ENCODE measurements at places on chromosomes 11 and 22.

- DNase-seq, result peak; percentile 25
Observed at GRCh38 chr11:60111793-60112192, 23.3 kb downstream of the MS4A2 start.

- DNase-seq, result peak; percentile 95
Observed at GRCh38 chr11:114059278-114059983, at the start of gene ZBTB16. ZBTB16 (plus strand) TSS chr11:114059711; CDS start chr11:114063301, 3,590 bp downstream.

DNA sequence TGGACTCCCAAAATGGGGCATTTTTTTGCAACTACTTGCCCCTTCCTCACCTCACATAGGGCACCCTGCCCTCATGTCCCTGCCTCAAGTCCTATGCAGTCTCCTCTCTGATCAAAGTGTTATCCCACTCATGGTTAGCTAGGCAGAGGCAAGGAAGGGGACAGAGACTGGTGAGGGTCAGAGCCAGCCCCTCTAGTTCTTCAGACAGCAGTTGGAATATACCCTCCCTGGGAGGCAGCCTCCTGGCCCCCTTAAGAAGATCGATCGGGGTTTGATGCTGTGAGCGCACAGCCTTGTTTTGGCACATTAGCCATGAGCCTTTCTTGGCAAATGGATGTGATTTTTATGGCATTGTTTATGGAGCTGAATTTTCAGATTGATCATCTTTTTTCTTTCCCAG is 436.9 kb downstream of the BUD13 start:
- no peak for DNase-seq

- no peak for DNase-seq
Observed at GRCh38 chr11:70928854-70929598, 323.4 kb downstream of the SHANK2 start.

- no peak for DNase-seq
Observed at GRCh38 chr11:114964676-114965214, 286.4 kb downstream of the NXPE2 start.

GRCh38 chr11:78906566-78906965 is 331.9 kb upstream of the NARS2 start:
- no peak for DNase-seq

DNA sequence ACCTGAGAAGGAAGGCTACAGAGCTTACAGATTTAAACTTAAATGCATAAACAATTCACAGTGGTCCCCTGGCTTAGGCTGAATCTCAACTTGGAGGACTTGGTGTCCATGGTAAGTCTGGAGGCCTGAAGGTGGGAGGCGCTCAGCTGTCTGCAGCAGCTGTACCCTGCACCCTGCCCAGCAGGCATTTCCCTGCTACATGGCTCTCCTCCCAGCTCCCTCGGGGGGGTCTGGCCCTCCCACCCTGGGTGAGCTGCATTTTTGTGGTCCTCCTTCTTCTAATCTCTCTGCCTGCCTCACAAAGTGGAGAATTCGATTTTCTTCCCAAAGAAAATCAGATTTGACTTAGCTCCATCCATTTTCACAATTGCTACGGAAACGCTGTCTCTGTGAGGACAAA is 273.2 kb downstream of the KIRREL3 start:
- no peak for DNase-seq

DNA sequence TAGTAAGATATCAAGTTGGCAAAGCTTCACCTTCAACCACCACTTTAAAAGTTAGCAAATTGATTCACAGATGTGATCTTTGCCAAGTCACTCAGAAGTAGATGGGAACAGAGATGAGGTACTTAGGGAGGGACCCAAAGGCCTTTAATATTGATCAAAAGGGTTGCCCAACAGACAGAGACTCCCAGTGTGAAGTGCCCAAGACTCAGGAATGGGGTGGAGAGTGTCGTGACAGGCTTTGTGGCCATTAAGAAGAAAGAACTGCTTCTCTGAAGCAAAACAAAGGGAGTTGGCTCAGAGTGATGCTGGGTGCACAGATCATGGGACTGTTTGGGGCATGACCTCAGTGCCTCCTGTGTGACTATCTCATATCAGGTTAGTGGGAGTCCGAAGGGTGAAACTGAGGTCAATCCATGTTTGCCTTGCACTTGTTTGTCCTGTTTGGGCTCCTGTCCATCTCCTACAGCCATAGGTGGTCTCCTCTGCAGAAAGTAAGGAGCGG is 132.3 kb downstream of the APIP start:
- DNase-seq, result no peak

GRCh38 chr22:39898997-39899396 is 1.9 kb upstream of the GRAP2 start:
- no peak for DNase-seq

DNA sequence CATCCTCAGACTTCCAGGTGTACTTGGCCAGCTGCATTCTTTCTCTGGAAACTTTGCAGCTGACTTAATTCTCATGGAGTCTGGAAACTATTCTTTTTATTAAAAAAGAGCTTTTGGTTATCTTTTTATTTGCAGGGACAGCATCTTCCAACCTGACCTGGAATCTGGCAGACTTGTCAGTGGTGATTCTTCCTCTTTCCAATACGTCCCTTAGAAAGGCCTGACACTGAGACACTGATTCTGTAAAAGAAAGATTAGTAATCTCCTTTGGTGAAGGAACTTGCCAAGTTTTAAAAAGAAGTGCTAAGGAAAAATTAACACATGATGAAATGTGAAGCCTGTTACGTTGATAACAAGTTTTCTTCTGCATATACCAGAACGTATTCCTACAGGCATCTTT is 440.9 kb upstream of the RAG2 start:
- no peak for DNase-seq

GRCh38 chr11:112150517-112150916 is 13.4 kb downstream of the IL18 start:
- DNase-seq, result no peak

GRCh38 chr11:126153006-126153405 is 58.4 kb downstream of the RPUSD4 start:
- no peak for DNase-seq

DNA sequence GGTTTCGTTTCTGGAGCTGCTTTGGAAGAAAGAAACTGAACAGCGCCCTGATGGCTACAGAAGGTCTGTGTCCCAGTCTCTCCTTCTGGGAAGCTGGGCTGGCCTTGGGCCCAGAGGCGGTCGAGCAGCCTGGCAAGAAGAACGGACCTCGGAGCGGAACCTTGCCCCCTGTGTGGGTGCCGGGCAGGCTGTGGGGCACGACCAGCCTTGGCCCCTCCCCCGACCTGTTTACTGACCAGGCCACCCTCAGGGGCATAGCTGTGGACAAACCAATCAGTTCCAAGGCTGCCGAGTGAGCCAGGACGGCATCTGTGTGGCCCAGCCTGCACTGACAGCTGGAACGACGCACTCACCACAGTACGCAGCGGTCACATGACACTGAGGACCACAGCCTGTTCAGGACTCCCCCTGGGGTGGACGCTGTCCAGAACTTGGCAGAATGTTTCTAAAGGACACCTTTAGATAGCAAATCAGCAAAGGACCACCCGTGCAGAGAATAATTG is 7.2 kb downstream of the PIM3 start:
- peak; percentile 65 for DNase-seq

DNA sequence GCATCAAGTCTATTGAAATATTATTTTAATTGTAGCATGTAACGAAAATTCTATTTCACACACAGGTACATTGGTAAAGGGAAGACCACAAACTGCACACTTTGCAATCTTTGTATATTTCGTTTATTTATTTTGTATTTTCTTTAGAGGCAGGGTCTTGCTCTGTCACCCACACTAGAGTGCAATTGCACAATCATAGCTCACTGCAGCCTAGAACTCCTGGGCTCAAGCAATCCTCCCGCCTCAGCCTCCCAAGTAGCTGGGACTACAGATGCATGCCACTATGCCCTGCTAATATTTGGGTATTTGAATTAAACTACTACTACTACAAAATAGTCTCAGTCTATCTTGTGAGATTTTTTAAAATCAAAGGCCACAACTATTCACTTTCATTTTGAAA is 42.7 kb downstream of the GAB2 start:
- no peak for DNase-seq

DNA sequence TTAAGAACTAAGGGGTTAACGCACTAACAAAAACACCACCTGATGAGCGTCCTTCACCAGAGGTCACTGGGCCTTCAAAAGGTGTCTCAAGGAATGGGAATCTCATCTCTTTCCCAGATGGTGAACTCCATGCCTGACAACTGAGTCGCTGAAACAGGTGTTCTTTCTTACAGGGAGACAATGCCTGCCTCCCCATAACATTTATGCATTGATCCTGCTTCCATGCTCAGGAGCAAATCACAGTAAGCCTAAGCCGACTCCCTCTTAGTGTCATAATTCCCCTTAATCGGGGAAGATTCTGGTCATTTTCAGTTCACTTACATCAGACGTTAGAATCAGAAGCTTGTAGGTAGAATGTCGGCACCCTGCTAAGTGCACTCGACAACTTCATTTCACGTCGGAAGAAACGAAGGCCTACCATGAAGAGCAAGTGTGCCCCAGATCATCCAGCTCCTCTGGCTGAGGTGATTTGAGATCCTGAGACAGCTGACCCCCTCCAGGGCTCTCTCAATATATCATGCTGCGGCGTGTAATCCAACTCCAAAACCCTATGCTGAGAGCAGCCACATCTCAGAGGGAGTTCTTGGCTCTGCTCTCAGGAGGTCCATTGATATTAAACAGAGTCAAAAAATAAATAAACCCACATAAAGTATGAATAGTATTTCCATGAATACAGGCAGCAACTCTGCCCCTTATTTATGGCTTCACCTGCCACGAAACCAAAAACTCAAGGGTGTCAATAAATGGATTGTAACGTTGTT is 163.1 kb downstream of the LARGE1 start:
- peak; percentile 35 for DNase-seq

DNA sequence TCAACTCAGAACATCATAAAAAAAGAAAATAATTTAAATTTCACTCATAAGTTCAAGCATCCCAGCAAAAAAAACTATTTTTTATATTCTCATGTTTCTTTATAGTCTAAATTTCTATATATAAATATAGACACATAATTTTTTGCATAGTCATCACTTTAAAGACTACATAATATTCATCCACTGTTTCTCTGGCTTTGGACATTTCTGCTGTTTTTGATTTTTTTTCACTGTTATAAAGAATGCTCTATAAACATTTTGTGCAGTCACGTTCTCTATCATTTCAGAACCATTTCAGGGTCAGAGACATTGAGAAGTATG is 59.7 kb upstream of the CLPB start:
- no peak for DNase-seq

- no peak for DNase-seq
Observed at GRCh38 chr11:114666760-114667159, 11.6 kb upstream of the NXPE2 start.

GRCh38 chr11:56522008-56522407 is 21.0 kb downstream of the OR5M11 start:
- no peak for DNase-seq

DNA sequence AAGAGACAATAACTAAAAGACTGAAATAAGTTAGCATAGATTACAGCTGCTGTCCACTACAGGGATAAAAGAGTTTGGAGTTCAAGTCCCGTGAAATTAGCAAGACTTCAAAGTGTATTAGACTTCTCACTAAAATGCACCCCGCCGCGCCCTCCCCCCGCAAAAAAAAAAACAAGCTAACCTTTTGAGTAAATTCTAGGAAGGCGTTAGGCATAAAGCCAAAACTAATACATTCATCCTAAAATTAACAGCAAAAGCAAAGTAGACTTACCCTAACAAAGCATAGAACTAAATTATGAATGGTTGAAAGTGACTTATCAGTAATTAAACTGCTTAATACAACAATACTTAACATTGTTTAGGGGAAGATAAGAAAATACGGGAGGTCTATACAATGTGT is 581.0 kb upstream of the CHORDC1 start:
- no peak for DNase-seq

DNA sequence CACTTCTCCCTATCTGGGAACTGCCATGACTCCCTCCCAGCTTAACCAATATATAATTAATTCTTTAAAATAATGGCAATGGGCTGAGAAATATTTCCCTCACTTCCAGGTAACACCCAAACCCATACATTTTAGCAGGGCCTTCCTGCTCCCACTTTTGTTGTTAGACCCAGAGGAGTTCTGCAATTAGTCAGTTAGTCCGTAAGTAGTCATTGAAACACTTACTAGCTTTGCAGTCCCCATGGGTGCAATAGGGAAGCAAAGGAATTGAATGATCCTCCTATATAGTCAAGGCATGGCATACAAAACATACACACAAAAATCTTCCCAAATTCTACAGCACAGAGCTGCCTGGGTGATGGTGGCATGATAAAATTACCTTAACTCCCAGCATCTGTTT is 254.0 kb upstream of the TBCEL start:
- DNase-seq, result no peak

DNA sequence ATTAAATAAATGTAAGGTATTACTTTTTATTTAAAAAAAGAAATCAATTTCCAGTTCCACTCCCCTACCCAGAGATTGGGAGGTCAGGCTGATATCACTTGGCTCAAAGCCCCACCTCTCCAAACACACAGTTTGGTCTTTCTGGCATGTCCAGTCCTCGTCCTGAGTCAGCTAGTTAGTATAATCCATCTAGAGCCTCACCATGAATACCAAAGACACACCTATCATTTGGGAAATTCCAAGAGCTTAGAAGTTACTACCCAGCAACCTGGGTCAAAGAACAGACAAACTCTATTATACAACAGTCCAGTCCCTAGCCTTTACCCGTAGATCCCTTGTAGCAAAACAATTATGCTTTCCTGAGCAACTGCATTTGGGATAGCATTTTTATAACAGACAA is 9.4 kb downstream of the TREH start:
- DNase-seq, result no peak

- DNase-seq, result peak; percentile 90
Observed at GRCh38 chr11:33829430-33830141, 55.3 kb upstream of the FBXO3 start.

DNA sequence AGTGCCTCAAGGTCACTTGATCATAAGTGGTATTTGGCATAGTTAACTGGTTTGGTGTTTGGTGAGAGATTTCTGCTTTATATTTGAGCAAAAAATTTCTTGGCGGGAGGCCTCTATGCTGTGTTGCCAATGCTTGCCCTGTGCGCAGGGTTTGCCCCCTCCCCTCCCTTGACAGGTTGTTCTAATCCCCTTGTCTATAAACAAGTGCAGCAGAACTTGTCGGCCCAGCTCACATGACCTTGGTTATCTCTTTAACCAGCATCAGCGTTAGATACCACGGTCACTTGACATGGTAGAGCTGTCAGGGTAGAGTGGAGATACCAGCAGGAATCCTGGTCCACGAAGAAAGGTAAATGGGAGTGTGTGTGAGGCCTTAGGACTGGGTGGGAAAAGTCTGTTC is 35.6 kb downstream of the MARK2 start:
- no peak for DNase-seq

Data from eye (tissue), 1 donor.